Tibial artery (tissue), 4 donors: ENCODE measurements at places on chromosomes 12 and 14.

GRCh38 chr14:103755060-103755459, 39.5 kb downstream of the ZFYVE21 start:
- no peak for DNase-seq

- DNase-seq: no peak
Observed at GRCh38 chr12:110367181-110367864, 36.2 kb downstream of the ANAPC7 start.

GRCh38 chr12:78177298-78177697, 346.6 kb downstream of the NAV3 start:
- no peak for DNase-seq

DNA sequence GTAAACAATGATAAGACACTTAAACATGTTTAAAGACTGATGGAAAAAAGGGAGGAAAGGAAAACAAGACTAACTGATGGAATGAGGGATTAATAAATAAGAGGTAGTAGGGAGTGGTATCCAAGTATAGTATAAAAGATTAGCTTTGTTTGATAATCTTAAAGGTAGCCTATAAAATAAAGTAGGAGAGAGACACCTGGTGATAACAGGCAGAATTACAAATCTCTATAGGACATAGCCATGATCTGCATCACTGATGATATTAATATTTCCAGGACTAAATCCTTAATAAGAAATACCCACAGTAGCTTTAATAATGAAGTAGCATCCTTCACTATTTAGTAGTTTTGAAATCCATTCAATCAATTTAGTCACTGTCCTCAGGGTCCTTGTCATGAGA, 30.4 kb downstream of the DLGAP5 start:
- DNase-seq: no peak

DNA sequence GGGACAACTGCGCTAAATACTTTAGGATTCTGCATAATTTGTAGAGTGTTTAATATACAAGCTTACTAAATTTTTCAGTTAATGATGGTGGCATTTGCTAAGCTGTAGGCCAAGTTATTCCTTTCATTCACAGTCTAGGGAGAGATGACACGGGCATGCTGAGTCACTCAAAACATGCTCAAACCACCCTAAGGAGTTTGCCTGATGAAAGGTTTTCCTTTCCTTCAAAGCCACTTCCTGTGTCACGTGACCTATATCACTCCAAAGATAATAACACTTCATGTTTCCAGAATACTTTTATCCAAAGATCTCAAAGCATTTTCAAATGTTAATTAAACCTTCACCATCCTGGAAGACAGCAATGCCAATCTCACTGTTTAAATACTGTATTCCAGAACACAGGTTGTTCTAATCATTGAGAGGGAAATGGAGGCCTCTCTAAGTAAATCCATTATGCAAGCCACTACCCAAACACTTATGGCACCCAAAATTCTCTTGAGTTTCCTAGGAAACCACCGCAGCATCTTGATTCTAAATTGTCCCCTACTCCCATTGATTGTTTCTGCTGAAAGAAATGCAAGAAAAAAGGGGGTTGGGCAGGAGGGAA, 207.0 kb upstream of the CDKN3 start:
- DNase-seq: no peak

DNA sequence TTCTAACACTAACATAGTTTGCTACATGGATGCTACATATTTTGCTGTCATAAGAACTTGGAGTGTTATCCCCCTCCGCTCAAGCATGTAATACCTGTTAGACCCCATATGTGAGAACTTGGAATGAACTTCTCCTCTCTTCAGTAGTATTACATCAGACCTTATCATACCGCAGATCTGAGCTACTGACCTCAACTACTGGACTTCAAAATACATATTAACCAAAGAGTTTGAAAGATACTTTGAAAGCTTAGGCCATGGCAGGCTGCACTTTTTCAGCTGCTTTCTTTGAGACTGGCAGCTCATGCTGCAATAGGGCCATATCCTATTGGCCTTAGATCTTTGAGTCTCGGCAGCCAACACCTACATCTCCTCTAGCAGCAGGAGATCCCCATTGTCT, 74.8 kb downstream of the EEA1 start:
- DNase-seq: no peak

DNA sequence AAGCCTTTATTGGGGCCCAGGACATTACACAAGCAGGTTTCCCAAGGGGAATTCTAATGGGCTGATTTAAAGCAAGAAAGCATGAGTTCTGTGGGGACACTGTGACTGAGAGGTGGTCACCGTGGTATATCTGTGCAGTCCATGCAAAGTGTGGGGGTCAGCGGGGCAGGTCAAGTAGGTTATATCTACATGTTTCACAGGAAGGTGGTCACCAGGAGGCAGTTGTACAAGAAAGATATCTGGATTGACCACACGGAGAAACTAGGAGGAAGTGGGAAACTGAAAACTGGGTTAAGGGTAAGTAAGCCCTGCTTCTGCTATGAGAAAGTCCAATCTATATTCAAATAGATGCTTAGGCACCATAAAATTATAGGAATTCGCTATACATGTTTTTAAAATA, 77.8 kb upstream of the CNOT2 start:
- no peak for DNase-seq

DNA sequence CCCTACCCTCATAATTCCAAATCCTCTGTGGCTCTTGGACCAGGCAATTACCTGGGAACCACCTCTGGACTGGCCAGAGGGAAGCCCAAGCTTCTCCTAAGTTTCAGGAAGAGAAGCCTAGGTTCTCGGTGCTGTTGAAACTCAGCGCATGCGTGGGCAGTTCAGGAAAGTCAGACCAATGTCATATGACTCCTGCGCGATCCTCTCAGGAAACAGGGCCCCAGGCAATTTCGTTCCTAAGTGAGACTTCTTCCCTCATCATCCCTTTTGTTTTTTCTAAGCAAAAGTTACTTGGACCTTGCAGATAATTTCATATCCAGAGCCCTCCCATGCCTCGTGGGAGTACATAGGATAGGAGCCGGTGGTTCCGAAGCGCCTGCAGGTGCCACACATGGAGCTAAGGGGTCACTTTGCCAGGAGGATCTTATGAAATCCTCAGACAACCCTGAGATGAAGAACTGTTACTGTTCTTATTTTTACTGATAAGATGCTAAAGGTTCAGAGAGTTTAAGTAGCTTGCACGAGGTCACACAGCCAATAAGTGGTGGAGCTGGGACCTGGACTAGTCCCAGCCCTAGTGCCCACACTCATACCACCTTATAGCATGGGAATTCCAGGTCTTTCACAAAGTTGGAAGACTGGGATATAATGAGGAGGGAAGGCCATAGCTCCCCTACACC, 168.2 kb downstream of the ZFP36L1 start:
- DNase-seq: no peak

- peak; percentile 41 for DNase-seq
Observed at GRCh38 chr14:56119201-56119981, 1.2 kb downstream of the PELI2 start.

DNA sequence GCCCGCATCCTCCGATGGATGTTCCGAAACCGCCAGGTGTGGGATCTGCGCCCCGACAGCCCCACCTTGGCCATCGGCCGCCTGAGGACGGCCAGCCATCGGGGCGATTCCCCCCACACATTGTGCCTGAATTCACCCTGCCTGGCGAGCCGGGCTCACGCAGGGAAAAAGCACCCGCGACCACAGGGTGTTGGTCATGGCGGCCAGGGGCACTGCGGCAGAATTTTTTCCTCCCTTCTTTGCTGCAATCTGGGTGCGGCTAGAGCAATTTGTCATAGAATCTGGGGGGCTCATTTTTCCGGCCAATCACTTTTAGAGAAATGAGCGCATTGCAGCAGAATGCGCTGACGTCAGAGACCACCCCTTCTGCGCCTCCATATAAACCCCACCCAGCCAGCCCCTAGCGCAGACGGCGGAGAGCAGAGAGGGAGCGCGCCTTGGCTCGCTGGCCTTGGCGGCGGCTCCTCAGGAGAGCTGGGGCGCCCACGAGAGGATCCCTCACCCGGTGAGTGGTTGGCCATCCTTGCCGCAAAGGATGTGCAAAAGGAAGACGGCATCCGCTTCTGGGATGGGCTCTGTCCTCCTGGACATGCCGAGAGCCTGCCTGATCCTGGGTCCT, at the start of gene MEG3:
TSS of gene MEG3 (plus strand) at position 406 of the 619 bp plus-strand sequence.
- DNase-seq: peak; percentile 41

- DNase-seq: no peak
Observed at GRCh38 chr12:120928864-120929652, 24.9 kb upstream of the SPPL3 start.

DNA sequence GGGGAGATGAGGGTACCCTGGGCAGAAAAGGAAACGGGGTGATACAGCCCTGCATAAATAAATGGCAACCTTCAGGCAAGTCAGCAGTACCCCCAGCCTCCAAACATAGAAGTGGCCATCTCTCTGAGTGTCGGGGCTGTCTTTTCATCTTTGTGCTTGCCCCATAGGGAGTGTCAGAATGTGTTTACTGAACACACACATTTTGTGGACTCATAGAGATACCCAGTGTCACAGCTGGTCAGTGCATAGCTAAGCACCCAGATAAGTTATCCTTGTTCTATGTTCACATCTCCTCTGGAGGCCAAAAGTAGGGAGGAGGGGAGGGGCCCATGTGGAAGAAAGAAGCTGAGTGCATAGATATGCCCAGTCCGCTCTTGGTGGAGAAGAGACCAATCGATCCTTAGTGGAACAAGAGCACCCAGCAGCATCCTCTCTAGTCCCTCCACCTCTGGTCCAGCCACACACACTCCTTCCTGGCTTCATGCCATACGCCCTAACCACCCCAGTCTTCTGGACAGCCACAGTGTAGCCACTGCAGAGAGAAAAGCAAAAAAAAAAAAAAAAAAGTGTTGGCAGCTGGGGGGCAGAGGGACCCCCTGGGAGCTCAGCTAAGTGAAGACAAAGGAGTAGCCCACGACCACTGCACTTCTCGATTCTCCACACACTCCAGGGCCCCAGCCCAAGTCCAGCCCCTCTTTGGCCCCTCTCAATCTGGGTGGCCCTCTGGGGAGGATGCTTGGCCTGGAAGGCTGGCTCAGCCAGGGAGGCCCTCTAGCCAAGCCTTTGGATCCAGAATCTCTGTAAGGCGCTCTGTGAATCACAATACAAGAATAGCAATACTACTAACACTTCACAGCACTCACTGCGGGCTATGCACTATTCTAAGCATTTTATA, 2.6 kb downstream of the ITGA7 start:
- DNase-seq: peak; percentile 84

GRCh38 chr12:96326628-96327227, 73.5 kb downstream of the CDK17 start:
- no peak for DNase-seq
